ENCODE measurements at places on chromosomes 2 and 18.

- DNase-seq: no peak
These were observed 59.8 kb upstream of the NFATC1 start for GRCh38 chr18:79335833-79336360.

GRCh38 chr2:239949075-239949474 lies 76.1 kb downstream of the NDUFA10 start:
- DNase-seq: no peak

GRCh38 chr18:12079491-12080237 lies 14.0 kb upstream of the ANKRD62 start:
- peak; percentile 91 for DNase-seq

DNA sequence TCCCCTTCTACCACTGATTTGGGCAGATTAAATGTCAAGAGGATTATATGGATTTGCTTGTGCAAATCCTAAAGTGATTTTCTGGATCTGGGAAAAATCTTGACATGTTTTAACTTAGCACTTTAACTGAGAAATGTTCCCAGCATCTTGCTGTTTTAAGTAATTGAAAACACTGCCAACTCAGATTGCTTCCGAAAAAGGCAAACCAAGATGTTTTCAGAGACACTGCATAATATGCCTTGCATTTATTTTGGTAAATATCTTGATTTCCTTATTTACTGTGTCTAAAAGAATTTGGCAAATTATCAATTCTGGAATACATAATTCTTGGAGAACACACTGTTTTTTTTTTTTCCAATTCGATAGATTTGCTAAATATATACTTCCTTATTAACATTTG lies 385.0 kb upstream of the FAM98A start:
- no peak for DNase-seq

Measured in fibroblast of skin of scalp (primary cell).